ENCODE measurements at places on chromosomes 5 and 9. TPM values are rescaled to one million over a fixed set of nuclear protein-coding genes. Genes with fewer than 3 reads are reported as not detected.

DNA sequence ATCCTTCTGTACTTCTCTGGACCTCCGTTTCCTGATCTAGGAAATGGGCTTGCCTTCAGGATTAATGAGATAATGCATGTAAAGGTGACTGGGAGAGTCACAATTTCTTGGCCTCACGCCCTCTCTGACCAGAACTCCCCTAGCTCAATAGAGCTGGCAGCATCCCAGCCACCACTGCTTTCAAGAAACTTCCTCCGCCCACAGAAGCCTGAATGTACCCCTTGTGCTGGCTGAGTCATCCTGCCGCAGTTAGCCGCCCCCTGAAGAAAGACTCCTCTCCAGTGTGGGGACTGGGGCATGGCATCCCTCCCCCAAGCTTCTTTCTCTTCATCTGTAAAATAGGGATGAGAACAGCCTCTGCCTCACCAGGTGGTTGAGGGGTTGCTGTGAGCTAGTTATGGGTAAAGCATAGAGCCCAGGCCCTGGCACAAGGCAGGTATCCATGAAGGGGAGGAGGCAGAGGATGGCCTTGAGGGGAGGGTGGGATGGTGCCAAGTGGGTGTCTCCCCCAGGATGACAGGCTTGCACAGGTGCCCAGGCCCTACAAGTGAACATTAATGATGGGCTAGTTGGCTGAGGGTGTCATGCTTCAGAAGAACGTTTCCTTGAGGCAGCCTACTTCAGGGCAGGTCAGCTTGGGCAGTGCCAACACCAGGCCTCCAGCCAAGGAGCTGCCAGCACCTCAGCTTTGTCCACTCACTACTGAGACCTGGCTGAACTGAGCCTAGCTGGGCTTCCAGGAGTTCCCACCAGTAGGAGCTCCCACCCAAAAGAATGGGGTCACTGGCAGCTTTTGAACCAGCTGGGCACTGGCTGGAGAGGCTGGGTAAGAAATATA lies 3.4 kb downstream of the PDLIM4 start:
- DNase-seq = peak; percentile 78

GRCh38 chr9:133333566-133333965 lies 2.4 kb downstream of the SURF6 start:
- DNase-seq = no peak

GRCh38 chr9:16105168-16106020 lies 552.6 kb downstream of the CCDC171 start:
- no peak for DNase-seq

DNA sequence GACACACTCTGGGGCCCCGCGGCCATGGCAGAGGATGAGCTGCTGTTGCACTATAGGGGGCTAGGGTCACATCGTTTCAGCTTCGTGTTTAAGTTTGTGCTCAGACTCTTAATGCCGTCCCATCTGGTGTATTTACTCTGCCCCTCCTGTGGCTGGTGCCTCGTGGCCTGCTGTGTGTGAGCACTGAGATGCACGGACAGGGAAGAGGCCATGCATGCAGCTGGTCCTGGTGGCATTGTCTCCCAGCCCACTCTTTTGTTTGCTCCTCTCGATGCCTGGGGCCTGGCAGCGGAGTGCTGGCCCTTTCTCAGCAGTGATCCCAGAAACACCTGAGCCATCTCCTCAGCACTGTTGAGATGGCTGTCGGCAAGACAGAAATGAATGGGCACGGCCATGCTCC lies 30.0 kb upstream of the PHF2 start:
- DNase-seq = no peak

- DNase-seq = no peak
Observed at GRCh38 chr5:145162626-145163025, 672.5 kb downstream of the PRELID2 start.

DNA sequence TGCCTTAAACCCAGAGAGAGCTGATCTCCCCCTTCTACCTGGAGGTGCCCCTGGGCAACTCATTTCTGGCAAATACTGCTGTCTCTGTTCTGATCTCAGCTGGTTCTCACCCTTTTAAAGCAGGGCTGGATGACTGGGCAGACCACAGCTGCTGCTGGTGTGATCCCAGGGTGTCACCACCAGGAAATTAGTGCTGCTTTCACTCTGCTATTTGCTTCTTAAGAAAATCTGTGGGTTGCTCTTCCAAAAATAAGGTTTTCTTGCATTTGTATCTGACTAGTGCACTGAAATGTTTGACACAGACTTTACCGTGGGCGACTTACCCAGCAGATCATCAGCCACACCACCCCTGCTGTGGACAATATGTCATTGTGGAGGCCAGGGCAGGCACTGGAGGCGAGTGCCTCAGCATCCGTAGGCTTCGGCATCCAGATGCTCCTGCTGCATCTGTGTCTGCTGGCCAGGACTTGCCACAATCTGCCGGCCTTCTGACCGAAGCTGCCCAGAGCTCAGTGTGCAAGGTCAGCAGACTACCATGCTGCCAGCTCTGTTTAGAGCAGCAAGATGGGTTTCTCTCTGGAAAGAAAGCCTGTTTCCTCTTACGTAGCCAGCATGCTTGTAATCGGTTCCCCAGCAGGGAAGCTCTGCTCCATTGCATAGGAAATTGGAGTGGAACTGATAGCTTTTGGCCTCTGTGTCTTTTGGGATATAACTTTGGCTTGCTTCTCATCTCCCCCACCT lies 13.6 kb downstream of the ARHGAP26 start:
- peak; percentile 74 for DNase-seq

DNA sequence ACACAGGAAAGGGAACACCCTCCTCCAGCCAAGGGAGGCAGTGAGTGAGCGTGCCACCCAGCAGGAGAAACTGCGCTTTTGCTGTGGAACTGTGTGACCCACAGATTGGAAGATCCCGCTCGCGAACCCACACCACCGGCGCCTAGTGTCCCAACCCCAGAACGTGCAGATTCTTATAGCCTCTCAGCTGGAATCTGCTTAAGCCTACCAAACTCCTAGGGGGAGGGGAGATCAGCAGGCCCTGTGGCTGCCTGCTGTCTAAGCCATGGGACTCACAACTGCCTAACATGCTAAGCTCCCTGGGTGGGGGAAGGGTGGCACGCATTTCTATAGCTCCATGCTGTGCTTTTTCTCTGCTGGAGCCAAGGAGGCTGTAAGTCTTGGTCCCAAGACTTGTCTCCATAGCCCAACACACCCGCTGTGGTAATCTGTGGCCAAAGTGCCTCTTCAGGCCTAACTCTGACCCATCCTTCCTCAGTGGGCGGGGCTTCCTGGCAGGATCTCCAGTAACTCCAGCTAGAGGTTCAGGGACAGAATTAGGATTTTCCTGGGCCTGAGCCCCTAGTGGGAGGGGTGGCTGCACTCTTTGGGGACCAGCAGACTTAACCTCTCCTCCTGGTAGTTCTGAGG lies 485.0 kb downstream of the TAF11L14 start:
- DNase-seq = no peak

DNA sequence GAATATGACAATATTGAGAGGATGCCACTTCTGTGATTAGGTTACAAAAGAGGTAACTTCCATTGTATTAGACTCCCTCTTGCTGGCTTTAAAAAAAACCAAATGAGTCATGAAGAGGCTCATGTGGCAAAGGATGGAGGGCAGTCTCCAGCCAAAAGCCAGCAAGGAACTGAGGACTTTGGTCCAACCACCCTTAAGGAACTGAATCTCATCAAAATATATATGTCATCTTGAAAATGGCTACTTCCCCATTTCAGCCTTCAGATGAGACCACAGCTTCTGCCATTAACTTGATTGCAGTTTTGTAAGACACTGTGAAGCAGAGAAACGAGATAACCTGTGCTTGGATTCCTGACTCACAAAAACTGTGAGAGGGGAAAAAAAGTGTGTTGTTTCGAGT lies 15.5 kb upstream of the TRIM32 start:
- no peak for DNase-seq

DNA sequence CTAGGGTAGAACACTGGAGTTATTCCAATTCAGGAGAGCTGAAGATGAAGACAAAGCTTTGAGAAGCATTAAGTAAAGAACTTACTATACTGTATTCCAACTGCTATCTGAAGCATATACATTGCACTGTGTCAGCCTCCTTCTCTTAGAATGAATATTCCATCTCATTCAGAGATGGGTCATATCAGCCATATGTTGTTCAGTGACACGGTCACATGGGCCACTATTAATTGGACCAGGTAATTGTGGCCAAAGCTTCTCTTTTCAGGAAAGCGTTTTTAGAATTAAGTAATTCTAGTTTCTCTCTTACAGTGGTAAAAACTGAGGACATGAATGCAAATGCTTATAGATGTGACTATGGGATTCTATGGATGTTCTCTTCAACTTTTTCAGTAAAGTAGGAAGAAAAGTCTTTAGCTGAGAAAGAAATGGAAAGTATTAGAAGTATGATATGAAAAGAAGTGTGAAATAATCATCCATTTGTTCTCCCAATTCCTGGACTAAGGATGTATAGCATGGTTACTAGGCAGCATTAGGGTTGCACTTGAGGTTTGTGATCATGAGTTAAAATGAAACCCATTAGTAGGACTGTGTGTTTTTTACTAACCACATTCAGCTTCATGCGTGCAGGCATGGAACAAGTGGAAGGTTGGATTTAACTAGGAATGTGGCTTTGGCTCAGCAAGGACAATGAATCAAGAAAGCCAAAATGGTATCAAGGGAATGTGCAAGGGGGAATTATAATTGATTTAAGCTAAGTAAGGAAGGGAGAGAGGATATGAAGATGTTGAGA lies 40.9 kb downstream of the CETN3 start:
- DNase-seq = no peak

DNA sequence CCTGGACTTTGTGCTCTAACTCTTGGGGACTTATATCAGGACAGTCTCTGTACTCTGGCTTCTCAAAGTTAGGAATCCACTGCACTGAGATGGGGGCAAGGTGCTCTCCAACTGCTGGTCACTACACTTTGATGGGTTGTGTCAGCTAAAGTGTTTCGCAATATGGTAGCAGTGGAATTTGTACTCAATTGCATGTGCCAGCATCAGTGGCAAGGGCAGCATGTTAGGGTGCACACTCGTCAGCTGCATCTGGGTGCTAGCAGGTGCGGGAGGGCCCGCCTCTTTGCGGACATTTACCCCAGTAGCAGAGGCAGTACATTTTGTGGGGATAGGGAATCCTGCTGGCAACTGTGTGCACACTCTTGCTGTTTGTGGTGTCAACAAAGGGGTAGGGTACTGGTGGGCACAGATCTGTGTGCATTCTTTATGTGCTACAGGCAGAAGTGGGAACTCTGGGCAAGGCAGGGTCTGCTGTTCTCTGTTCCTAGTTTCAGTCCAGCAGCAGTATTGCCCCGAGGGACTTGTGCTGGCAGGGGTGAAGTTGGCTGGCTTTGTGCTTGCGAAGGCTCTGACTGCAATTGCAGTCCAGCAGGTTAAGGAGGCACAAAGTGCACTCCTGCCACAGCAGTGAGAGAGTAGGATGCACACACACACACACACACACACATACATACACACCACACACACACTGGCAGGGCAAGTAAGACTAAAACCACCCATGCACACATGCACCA lies 924.8 kb upstream of the CDH9 start:
- DNase-seq = no peak

DNA sequence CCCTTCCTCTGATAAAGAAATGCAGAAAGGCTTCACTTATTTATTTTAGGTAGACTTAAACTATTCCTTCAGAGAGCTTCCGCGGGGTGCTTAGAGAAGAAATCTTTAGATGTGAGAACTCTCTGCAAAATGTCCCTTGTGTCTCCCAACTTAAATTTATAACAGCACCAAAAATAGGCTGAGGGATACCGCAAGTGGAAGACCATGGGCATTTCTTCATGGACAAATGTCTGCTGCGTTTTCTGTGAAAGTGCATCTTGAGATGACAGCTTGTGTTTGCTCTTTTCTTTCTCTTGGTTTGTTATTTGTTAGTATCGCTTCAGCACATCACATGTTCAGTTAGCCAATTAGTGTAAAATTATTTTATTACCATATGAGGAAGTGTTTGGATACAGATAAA lies 15.3 kb upstream of the GRIN3A start:
- DNase-seq = no peak

DNA sequence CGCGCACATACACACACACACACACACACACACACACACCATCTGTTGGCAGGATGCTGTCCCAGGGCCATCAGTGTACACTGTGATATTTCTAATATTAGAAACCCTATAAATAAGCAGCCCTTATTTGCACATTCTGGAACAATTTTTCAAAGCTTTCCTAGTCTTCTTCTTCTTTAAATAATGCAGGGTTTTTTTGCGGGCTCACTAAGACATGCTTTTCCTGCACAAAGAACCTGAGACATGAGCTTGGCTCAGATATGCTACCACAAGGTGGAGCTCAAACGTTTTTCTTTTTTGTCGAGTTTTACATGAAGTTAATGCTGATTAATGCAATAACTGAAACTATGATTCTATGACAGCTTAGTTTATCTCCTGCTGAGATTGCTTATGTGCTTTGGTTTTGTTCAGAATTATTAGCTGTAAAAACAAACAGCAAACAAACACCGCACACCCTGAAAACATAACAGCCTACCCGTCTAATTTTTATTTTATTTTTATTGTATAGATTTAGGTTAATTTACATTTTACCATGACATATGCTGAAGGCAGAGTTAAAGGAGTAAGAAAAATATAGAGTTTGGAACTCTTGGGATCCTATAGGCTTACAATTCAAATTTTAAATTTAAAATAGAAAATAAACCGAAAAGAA lies 95.8 kb downstream of the ALDH1A1 start:
- DNase-seq = no peak

CCL27 gene
- total RNA-seq = 0.82 TPM

- DNase-seq = no peak
Observed at GRCh38 chr5:92758552-92758951, 822.5 kb downstream of the NR2F1-AS1 start.

- DNase-seq = no peak
Observed at GRCh38 chr9:25418974-25419373, 259.3 kb downstream of the TUSC1 start.

DNA sequence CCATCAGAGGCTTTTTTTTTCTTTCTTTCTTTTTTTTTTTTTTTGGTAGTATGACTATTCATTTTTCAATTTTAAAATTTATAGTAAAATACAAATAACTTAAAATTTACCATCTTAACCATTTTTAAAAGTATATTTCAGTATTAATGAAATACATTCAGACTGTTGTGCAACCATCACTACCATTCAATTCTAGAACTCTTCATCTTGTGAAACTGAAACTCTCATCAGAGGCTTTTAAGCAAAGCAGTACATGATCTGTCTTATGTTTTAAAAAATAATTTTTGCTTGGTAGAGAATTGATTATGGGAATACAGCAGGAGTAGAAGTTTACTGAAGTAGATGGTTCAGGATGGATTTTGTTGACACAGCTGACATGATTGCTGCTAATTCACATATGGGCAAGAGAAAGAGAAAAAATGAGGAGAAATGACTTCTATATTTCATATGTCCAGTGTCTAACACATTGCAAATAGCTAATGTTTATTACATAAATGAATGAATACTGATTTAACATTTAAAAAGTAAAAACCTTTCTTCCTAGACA lies 13.4 kb downstream of the ELOVL7 start:
- DNase-seq = no peak

DNA sequence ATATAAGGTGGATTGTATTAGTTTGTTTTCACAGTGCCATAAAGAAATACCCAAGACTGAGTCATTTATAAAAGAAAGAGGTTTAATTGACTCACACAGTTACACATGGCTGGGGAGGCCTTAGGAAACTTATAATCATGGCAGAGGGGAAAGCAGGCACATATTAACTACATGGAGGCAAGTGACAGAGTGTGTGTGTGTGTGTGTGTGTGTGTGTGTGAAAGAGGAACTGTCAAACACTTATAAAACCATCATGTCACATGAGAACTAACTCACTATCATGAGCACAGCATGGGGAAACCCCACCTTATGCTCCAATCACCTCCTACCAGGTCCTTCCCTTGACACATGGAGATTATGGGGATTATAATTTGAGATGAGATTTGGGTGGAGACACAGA lies 118.6 kb downstream of the SPEF2 start:
- peak; percentile 51 for DNase-seq

All from activated naive CD8-positive, alpha-beta T cell treated with anti-CD3 and anti-CD28 coated beads for 36 hours (primary cell).